ENCODE measurements at places on chromosomes 6 and 20.

GRCh38 chr20:46119028-46119546 lies 973 bp downstream of the CD40 start:
- DNase-seq = no peak

GRCh38 chr20:39813190-39813829 lies 851.2 kb downstream of the DHX35 start:
- DNase-seq = no peak

GRCh38 chr20:32621071-32621890 lies 36.1 kb upstream of the NOL4L start:
- no peak for DNase-seq

DNA sequence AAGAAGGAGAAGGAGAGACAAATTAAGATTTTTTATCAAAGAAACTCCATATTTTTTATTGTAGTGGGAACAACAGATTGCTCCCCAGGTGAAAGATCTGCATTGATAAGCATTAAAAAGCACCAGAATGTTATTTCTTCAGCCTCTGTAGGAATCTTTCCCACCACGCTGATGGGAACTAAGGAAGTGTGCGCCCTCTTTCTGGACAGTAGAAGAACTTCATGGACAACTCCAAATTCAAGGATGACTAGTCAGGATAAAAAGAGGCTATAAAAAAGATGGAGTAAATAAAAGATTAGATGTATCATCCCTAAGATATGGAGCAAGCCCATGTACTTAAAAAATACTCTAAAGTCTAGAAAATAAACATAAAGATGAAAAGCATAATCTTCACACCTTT lies 45.8 kb upstream of the PAK5 start:
- DNase-seq = no peak

GRCh38 chr20:21981597-21982344 lies 276.3 kb downstream of the PAX1 start:
- no peak for DNase-seq

- DNase-seq = no peak
Observed at GRCh38 chr6:25222006-25222678, 57.0 kb upstream of the CARMIL1 start.

DNA sequence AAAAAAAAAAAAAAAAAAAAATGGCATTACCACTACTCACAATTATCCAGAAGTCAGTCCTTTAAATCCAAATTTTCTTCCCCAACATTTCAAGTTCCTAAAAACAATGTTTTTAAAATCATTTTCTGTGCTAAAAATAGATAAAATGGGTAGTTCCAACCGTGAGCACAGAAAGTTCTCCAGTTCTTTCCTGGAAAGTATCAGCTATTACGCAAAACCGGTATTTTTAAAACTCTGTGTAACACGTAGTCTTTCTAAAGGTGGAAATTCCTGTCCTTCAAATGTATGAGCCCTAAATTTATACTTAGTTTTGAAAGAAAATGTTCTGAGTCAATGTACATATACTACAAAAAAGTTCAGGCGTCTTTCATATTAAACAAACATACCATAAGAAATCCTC lies 83.5 kb upstream of the SCAF8 start:
- DNase-seq = no peak

GRCh38 chr6:88952065-88952704 lies 11.2 kb downstream of the RNGTT start:
- DNase-seq = no peak

GRCh38 chr6:151186306-151186705 lies 53.5 kb upstream of the AKAP12 start:
- DNase-seq = no peak

DNA sequence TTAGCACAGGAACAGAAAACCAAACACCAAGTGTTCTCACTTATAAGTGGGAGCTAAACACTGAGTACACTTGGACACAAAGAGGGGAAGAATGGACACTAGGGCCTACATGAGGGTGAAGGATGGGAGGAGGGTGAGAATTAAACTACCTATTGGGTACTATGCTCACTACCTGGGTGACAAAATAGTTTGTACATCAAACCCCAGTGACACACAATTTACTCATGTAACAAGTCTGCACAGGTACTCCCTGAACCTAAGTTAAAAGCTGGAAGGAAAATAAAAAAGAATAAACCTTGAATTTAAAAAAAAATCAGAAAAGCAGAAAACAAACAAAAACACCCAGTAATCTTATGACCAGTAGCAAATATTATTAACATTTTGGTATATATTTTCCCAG lies 188.6 kb downstream of the TFAP2B start:
- no peak for DNase-seq

- no peak for DNase-seq
Observed at GRCh38 chr6:56046576-56046975, 171.2 kb upstream of the BMP5 start.

GRCh38 chr6:54248994-54249393 lies 59.2 kb upstream of the TINAG start:
- no peak for DNase-seq

GRCh38 chr20:59163631-59164530 lies at the start of gene ZNF831:
TSS of gene ZNF831 (plus strand) at chr20:59163821. CDS start at chr20:59191020, 27,199 bp downstream.
- DNase-seq = no peak

GRCh38 chr6:140590641-140591040 lies 1216.2 kb upstream of the CITED2 start:
- DNase-seq = no peak

DNA sequence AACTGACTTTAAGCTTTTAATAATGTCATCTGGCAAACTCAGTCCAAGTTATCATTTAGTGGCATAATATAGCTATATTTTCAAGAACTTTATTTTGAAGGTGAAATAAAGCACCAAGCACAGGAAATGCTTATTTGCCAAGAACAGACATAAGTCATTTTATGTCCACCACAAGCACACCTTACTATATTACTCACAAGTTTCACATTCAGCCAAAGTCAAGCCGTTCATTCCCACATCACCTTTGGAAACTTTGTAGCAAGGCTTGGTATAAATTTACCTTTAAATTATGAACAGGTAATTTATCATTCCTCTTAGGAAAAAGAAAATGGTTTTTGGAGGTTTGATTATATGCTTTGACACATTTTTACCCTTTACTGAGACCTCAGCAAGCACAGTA lies 236.8 kb upstream of the FKBP1C start:
- no peak for DNase-seq

DNA sequence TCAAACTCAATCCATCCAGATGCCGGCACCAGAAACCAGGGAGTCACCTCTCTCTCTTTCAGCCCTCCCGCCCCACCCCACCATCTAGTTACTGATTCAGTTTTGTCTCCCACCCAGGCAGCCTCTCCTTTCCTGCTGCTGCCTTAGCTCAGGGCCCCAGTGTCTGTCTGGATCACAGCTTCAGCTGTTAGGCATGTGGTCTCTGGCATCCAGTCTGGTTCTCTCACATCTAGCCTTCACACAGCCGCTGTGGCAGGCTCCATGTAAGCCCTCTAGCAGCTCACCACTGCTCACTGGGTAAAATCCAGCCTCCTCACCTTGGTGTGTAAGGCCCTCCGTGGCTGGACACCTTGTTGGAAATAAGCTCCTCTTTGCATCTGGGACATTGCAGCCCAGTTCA lies 21.3 kb downstream of the AARS2 start:
- DNase-seq = no peak

DNA sequence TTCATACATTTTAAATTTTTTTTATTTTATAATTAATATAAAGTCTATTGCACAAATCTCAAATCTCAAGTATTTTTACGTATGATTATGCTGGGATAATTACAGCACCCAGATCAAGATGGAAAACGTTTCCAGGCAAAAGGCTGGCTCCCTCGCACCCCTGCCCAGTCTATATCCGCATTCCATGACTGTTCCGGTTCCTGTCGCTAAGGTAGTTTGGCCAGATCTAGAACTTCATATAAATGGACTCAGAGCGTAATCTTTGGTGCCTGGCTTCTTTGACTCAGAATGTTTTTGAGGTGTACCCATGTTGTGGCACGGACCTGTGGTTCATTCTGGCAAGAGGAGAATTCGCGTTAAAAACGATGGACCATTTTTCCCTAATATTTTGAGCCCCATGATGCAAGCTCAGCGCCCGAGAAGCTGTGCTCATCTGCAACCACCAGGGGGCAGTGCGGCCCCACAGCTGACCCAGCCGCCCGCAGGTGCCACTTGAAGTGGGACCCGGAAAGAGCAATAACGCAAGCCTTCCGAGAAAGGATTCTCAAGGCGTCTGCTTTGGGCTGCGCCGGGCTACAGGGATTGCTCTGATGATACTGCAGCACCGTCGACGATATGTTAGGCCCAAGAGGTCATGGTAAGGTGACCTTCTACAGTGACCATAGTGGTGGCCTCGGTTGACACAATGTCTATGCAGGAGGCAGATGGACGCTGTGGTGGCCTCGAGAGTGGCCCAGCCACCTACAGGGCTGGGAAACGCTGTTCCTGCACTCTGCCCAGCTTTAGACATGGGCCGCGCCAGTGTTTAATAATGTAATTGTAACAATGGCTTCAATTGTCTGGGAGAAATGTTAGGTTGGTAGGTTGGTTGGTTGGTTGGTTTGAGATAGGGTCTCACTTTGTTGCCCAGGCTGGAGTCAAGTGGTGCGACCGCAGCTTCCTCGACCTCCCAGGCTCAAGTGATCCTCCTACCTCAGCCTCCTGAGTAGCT lies 160.1 kb downstream of the ZMYND8 start:
- DNase-seq = no peak

- DNase-seq = no peak
Observed at GRCh38 chr6:139446138-139446715, 71.8 kb upstream of the CITED2 start.

- no peak for DNase-seq
Observed at GRCh38 chr20:48783533-48784272, 44.1 kb downstream of the PREX1 start.

DNA sequence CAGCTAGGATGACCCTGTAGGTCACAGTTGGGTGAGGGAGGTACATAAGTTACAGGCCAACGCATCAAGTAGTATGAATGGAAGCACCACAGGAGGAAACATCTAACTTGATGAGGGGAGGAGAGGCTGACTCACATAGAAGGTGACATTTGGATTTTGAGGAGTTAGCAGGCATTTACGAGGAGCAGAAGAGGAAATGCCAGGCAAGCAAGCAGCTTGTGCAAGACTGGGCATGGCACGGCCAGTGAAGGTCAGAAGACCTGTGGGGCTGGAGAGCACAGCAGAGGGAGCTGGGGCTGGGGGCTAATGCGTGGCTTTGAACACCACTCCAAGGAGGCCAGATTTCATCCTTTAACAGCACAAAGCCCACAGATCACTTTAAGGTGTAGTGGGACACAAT lies 37.8 kb downstream of the MUC22 start:
- DNase-seq = no peak

- DNase-seq = no peak
Observed at GRCh38 chr20:62045529-62046285, 20.0 kb downstream of the TAF4 start.

DNA sequence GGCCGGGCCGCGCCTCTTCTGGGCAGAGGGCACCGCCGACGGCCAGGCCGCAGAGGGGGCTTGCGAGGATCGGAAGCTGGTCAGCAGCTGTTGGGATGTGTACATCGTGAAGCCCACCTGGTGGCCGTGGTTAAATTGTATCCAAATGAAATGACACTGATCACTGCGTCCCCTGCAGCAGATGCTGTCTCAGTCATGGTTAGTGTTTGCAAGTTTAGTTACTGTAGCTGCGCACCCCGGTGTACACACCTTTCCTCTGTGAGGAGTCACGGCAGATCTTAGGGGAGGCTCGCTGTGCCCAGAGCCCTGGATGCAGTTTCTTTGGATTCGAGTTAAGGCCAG lies 653 bp downstream of the NAA20 start:
- DNase-seq = no peak

GRCh38 chr6:120058410-120058809 lies 708.8 kb upstream of the MAN1A1 start:
- DNase-seq = no peak

GRCh38 chr20:54123587-54124180 lies 50.1 kb downstream of the CYP24A1 start:
- DNase-seq = no peak

- DNase-seq = no peak
Observed at GRCh38 chr6:15722731-15723130, 59.9 kb upstream of the DTNBP1 start.

DNA sequence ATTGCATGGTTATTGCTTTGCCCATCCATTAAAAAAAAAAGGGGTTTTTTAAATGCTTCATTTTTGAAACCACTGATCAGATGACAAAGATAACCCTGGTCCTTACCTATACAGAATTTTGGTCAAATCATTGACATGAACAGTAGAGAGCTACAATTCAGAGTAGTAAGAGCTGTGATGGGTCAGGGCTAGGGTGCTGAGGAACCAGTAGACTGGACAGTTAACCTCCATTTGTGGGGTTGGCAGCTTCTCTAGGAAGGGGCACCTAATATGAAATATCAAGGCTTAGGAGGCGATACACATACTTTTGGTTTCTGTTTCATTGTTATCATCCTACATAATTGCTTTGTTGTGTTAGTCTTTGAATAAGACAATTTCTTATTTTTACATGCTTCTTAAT lies 55.1 kb downstream of the ORC3 start:
- no peak for DNase-seq

Data from NCI-H1417 treated with DMSO at 0.1 percent for 48 hours (cell line).